ENCODE measurements at places on chromosomes 4 and X.

GRCh38 chrX:79133904-79134303 lies 10.6 kb upstream of the GPR174 start:
- no peak for DNase-seq

GRCh38 chr4:177569434-177569833 lies 127.2 kb upstream of the AGA start:
- no peak for DNase-seq

- no peak for DNase-seq
Measured at GRCh38 chr4:19213388-19213787, 1038.3 kb upstream of the SLIT2 start.

DNA sequence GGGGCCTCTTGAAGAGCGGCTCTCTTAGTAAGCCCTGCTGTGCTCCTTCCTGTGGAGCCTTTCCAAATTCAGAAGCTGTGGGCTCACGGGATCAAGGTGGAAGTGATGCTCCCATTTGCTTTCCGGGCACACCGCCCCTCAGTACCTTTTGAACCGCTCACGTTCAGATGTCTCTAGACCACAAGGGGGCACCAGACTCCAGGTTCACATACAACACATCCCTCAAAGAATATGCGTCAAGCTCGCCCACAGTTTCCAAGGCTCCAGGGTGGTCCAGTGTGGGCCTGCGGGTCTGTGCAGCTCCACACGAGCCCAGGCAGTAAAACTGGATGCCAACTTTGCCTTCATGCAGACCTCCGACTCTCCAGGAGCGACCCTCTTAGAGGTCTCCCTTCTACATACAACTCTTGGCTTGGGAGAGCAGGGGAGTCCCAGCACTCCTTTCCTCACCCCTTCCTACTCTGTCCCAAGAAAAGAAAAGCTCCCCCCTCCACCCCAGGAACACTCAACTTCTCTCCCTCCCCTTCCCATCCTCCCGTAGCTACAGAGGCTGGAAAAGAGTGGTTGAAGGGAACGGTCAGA lies 11.0 kb downstream of the SUPT20HL1 start:
- DNase-seq, result peak; percentile 40

DNA sequence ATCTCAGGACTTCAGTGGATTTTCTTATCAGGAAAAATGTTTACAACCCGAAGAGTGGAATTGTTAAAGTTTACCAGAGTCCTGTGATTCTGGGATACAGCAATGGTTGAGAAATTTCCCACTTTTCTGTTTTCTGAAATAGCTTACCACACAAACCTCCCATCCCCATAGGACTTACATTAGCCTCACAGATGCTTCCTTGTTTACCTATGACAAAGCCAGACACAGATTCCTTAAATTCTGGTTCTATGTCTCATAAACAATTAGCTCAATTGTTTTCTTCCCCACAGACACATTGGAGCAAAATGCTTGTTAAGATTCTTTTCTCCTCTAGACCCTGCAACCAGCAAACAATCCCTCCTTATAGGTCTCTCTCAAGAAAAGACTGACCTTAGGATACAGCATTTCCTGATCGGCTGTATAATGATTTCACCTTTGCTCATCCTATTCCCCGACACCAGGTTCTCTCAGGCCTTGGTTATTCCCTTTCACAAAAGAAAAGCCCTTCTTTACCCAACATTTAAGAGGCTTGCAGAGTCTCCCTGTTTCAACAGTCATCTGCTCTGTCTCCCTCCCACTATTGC lies 886.2 kb downstream of the ARAP2 start:
- DNase-seq, result no peak

Data from stimulated activated CD8-positive, alpha-beta memory T cell treated with anti-CD3 and anti-CD28 coated beads, Interleukin-2, amount 100 ng/mL, for 48 hours (primary cell).